ENCODE measurements at places on chromosomes 2 and 18. TPM values are rescaled to one million over a fixed set of nuclear protein-coding genes. Genes with fewer than 3 reads are reported as not detected.

GPC1 gene
- 0.90 TPM for total RNA-seq

MROH2A gene
- not detected for total RNA-seq

UPP2 gene
- total RNA-seq, result not detected

DPP10 gene
- not detected for total RNA-seq

SLC23A3 gene
- 8.6 TPM for total RNA-seq

GRCh38 chr2:177327009-177327408 lies 62.5 kb upstream of the NFE2L2 start:
- peaks cover 24% of the 10 kb centered on the region for H3K4me1 ChIP-seq
- H3K27ac ChIP-seq, result no peak overlapping the region
- H3K36me3 ChIP-seq, result no peaks in the 10 kb centered on the region

- DNase-seq, result no peak
- no peaks in the 10 kb centered on the region for H3K4me1 ChIP-seq
- H3K27me3 ChIP-seq, result no peaks in the 10 kb centered on the region
- H3K4me3 ChIP-seq, result no peak overlapping the region
- H3K36me3 ChIP-seq, result no peaks in the 10 kb centered on the region
- no peak overlapping the region for H3K27ac ChIP-seq
These were observed 59.7 kb downstream of the MYO3B start for GRCh38 chr2:170237572-170238120.

Measured in naive thymus-derived CD4-positive, alpha-beta T cell (primary cell).